ENCODE measurements at places on chromosomes 5 and 9.

DNA sequence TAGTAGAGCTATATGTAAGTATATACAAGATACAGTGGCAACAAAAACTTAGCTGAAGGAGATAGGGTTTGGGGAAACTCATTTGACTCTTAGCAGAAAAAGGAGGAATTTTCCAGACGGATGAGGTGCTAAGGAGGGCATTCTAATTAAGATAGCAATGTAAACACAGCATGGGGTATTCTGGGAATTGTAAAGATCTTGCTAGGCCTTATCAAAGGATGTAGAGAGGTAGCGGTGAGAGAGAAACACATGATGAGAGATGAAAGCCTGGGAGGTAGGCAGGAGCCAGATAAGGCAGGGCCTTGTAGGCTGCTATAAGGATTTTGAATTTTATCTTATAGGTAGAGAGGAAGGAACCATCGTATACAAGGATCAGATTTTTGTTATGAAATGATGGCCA, 106.6 kb upstream of the KCNN2 start:
- H3K4me3 ChIP-seq, result no peak overlapping the region
- H3K27me3 ChIP-seq, result no peaks in the 10 kb centered on the region
- no peaks in the 10 kb centered on the region for H3K4me1 ChIP-seq
- DNase-seq, result no peak

GRCh38 chr9:32573821-32574220, 862 bp upstream of the NDUFB6 start:
- no peaks in the 10 kb centered on the region for H3K36me3 ChIP-seq
- H3K4me3 ChIP-seq, result peak overlapping the region; percentile 100
- H3K27me3 ChIP-seq, result no peaks in the 10 kb centered on the region
- peaks cover 38% of the 10 kb centered on the region for H3K4me1 ChIP-seq
- no peak overlapping the region for H3K27ac ChIP-seq
- DNase-seq, result no peak

- H3K27me3 ChIP-seq, result no peaks in the 10 kb centered on the region
- no peak overlapping the region for H3K27ac ChIP-seq
- no peak for DNase-seq
- no peaks in the 10 kb centered on the region for H3K4me1 ChIP-seq
These were observed 26.6 kb upstream of the C9orf72 start for GRCh38 chr9:27599870-27600238.

GRCh38 chr9:132858751-132859150, 19.3 kb downstream of the AK8 start:
- no peak for DNase-seq
- no peaks in the 10 kb centered on the region for H3K4me1 ChIP-seq
- peaks cover 71% of the 10 kb centered on the region for H3K27me3 ChIP-seq
- H3K4me3 ChIP-seq, result no peak overlapping the region
- no peaks in the 10 kb centered on the region for H3K36me3 ChIP-seq
- H3K27ac ChIP-seq, result no peak overlapping the region

GRCh38 chr9:93673839-93674334, 97.5 kb downstream of the PHF2 start:
- H3K27me3 ChIP-seq, result no peaks in the 10 kb centered on the region
- DNase-seq, result no peak
- H3K36me3 ChIP-seq, result no peaks in the 10 kb centered on the region
- H3K4me3 ChIP-seq, result no peak overlapping the region
- no peak overlapping the region for H3K27ac ChIP-seq

- H3K4me3 ChIP-seq, result no peak overlapping the region
- no peaks in the 10 kb centered on the region for H3K36me3 ChIP-seq
- no peak overlapping the region for H3K27ac ChIP-seq
- no peaks in the 10 kb centered on the region for H3K27me3 ChIP-seq
These were observed 159.1 kb downstream of the FAM114A2 start for GRCh38 chr5:153879596-153879995.

- no peaks in the 10 kb centered on the region for H3K27me3 ChIP-seq
- H3K27ac ChIP-seq, result no peak overlapping the region
- H3K4me3 ChIP-seq, result no peak overlapping the region
- DNase-seq, result no peak
These were observed 10.6 kb downstream of the PRDM6 start for GRCh38 chr5:123099514-123100151.

GRCh38 chr5:39624268-39624886, 199.6 kb upstream of the DAB2 start:
- H3K36me3 ChIP-seq, result no peaks in the 10 kb centered on the region
- H3K27me3 ChIP-seq, result no peaks in the 10 kb centered on the region
- H3K4me3 ChIP-seq, result no peak overlapping the region
- H3K27ac ChIP-seq, result no peak overlapping the region

DNA sequence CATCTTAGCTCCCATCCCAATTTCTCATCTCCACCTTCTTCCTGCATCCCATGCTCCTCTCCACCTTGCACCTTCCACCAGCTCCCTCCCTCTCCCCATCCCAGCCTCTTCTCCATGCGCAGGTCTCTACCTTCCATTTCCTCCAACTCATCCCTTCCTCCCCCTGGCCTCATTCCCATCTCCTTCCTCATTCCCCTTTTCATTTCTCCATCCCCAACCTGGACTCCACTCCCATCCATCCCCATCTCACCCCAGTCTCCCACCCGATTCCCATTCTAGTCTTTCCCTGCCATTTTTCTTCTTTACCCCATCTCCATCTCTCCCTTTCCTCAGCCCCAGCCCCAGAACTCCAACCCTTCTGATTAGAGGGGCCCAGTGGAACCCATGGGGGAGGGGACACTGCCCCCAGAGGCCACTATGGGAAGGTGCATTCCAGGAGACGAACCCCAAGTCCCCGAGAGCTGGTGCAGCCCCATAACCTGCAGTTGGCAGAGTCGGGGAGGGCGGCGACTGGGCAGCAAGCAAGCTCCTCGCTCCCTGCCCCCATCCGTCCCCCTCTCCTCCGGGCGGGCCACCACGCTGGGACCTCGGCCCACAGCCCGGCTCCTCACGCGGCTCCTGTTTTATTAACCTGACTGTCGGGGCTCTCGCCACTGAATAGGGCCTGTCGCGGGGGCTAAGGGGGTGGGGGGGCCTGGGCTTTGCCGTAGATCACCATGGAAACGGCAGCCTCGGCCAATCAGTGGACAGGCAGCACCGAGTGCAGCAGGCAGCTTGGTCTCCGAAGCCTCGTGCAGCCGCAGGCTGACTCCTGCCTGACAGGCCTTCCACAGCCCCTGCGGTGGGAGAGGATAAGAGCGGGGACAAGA, 66.7 kb downstream of the PCDH1 start:
- no peak overlapping the region for H3K4me3 ChIP-seq
- H3K27me3 ChIP-seq, result no peaks in the 10 kb centered on the region
- no peak overlapping the region for H3K27ac ChIP-seq

GRCh38 chr5:80249901-80250300, 5.9 kb downstream of the SERINC5 start:
- no peaks in the 10 kb centered on the region for H3K36me3 ChIP-seq
- no peak for DNase-seq
- H3K27ac ChIP-seq, result no peak overlapping the region
- H3K4me1 ChIP-seq, result peaks cover 29% of the 10 kb centered on the region

DNA sequence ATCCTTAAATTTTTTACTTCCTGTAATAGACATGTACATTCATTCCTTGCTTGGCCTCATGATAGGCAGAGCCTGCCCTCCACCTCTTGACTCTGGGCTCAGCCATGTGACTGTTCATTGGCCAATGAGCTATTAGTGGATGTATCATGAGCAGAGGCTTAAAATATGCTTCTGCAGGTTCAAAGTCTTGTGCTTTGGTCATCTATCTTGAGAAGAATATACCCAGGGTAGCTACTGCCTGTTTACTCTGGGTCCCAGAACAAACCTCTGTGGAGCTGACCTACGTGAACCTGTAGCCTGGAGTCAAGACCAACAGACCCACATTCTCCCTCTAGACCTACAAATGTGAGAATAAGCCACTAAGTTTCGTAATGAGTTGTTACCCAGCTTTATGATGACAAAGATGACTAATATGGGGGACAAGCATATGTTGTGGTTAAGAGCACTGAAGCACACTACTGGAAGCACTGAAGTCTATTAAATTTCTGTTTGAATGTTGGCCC, 244.4 kb downstream of the MAST4 start:
- H3K4me3 ChIP-seq, result no peak overlapping the region
- H3K27ac ChIP-seq, result no peak overlapping the region
- no peaks in the 10 kb centered on the region for H3K36me3 ChIP-seq
- peak; percentile 67 for DNase-seq
- no peaks in the 10 kb centered on the region for H3K27me3 ChIP-seq

DNA sequence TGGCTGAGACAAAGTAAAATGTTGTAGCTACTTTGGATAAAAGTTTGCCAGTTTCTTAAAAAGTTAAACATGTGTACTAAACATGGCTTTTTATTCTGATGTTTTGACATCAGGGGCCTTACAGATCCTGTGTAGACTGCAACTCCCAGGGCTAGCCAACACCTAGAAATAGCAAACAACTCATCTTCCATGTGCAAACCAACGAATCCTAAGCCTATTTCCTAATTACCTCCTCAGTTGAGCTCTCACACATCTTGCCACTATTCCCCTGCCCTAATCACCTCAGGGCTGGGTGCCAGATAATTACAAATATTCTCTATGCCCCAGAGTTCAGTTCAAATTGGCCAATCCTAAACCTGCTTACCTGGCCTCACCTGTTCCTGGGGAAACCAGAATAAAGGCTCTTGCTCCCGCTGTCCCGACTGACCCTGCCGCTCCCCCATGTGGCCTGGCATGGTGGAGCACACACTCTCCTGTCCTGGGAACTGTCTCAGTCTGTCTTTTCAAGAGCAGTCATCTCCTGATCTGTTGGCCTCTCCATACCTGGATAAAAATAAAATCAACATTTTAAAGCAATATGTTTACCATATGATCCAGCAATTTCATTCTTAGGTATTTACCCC, 37.1 kb upstream of the FAM169A start:
- no peaks in the 10 kb centered on the region for H3K36me3 ChIP-seq
- H3K27ac ChIP-seq, result no peak overlapping the region
- peak; percentile 27 for DNase-seq
- no peak overlapping the region for H3K4me3 ChIP-seq
- no peaks in the 10 kb centered on the region for H3K27me3 ChIP-seq

DNA sequence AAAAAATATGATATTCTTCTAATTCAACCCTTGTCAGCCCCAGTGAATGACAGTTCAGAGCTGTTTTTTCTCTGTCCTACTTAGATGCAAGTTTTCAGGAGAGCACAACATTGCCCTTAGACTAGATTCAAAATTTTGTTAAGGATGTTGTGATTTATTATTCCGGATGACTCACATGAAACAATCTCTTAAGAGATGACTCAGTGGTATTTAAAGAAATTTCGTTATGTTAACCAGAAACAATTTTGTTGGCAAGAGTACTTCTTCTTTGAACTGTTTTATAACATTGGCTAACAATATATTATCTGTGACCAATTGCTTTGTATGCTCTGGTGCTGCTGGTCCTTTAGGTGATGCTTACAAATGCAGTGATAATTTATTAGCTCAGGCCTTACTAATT, 132.0 kb downstream of the IZUMO3 start:
- no peaks in the 10 kb centered on the region for H3K4me1 ChIP-seq
- H3K36me3 ChIP-seq, result no peaks in the 10 kb centered on the region
- DNase-seq, result no peak
- no peak overlapping the region for H3K27ac ChIP-seq

DNA sequence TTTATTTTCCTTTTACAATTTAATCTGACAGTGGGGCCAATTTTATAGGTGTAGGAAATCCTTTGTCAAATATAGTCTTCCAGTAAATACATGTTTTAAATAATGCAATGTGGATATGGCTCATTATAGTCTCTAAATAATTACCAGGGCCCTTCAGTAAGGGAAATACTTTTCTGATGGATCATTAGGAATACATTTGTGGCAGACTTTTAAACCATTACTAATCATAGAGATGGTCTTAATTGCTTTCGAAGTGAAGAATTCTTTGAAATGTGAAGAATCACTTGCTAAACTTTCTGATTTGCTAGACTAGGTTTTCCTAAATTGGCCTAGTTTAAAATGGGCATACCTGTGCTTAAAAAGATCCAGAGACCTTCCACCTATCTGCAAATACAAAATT, 105.6 kb upstream of the ELL2 start:
- DNase-seq, result no peak
- no peaks in the 10 kb centered on the region for H3K27me3 ChIP-seq
- H3K36me3 ChIP-seq, result no peaks in the 10 kb centered on the region
- H3K27ac ChIP-seq, result no peak overlapping the region
- H3K4me3 ChIP-seq, result no peak overlapping the region
- peaks cover 5% of the 10 kb centered on the region for H3K4me1 ChIP-seq

GRCh38 chr9:135110416-135110815, 22.9 kb downstream of the OLFM1 start:
- no peaks in the 10 kb centered on the region for H3K36me3 ChIP-seq
- no peak overlapping the region for H3K4me3 ChIP-seq
- H3K27ac ChIP-seq, result no peak overlapping the region
- no peaks in the 10 kb centered on the region for H3K4me1 ChIP-seq
- no peak for DNase-seq

Measured in MM.1S (cell line).